ENCODE measurements at places on chromosomes 16 and 17. TPM values are rescaled to one million over a fixed set of nuclear protein-coding genes. Genes with fewer than 3 reads are reported as not detected.

- no peak for ATAC-seq
Observed at GRCh38 chr16:10658943-10659342, 35.8 kb downstream of the TEKT5 start.

DNA sequence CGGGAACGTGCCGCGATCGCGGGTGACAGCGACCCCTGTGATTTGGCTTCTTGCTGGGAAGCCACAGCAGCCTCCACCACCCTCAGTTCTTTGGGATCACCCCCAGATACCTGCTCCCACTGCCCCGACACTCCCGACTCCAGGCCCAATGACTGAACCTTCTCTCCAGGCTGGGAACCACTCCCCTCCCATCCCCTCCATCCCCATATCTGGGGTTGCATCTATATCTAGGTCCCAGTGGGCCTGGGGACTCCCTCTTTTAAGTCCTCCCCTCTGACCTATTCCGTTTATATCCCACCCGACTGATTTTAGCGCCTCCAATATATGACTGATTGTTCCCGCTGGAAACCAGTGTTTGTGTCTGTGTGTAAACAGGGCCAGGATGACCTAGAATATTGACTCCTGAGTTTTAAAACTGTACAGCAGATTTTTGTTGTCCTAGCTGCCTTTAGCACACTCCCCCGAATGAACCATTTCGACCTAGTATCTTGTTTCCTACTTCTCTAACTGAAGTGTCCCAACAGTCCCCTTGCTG, 667 bp downstream of the PSMD3 start:
- ATAC-seq = peak; percentile 19

- ATAC-seq = peak; percentile 92
Observed at GRCh38 chr16:14358697-14359305, 271.3 kb downstream of the PARN start.

GRCh38 chr16:66377324-66377723, 10.8 kb downstream of the CDH5 start:
- ATAC-seq = no peak

- peak; percentile 5 for ATAC-seq
Observed at GRCh38 chr17:72516772-72517399, 396.1 kb downstream of the SOX9 start.

GRCh38 chr16:5875416-5875815, 777.8 kb upstream of the EEF2KMT start:
- ATAC-seq = no peak

DNA sequence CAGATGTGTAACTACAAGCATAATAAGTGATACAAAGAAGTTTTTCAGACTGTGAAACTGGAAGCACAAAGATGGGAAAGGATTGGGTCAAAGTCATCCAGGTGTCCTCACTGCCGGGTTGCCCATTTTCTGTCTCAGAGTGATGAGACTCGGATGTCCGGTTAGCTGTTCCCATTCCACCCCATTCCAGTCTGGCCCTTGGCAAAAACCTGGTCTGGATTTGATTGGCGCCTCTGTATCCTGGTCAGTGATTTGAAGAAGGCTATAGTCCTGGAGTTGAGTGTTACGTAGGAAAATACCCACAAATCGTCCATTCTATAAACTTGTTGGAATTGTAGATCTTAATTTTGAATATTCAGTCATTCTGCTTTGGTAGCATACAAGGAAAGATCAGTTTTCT, 19.9 kb upstream of the PHKG2 start:
- ATAC-seq = no peak

MRM3 gene
- total RNA-seq = 12.6 TPM

AOC2 gene
- total RNA-seq = 0.44 TPM

GRB2 gene
- 64.4 TPM for total RNA-seq

RTN4RL1 gene
- 1.2 TPM for total RNA-seq

PRSS22 gene
- 97.0 TPM for total RNA-seq

RUNDC3A gene
- 6.0 TPM for total RNA-seq

Measured in esophagus mucosa (tissue), 1 donor.